ENCODE measurements at places on chromosomes 6 and 20.

GRCh38 chr20:61370841-61371303, 118.8 kb downstream of the CDH4 start:
- no peak for DNase-seq

DNA sequence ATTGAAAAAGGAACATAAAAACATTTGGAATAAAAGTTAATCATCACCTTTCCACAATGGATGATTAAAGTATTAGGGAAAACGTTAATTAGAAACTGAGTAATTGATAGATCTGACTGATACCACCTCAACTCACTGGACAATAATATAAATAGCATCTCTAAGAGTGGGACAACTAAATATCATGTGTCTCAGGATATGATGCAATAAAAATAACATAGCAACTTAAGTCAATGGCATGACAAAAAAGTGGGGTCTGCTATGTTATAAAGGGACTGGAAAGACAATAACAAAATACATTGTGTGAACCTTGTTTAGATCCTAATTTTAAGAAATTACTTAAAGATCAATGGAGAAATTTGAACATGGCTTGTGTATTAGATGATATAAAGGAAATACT, 10.3 kb downstream of the OR12D1 start:
- DNase-seq: no peak

- no peak for DNase-seq
Observed at GRCh38 chr6:36241728-36242127, 28.1 kb upstream of the PNPLA1 start.

DNA sequence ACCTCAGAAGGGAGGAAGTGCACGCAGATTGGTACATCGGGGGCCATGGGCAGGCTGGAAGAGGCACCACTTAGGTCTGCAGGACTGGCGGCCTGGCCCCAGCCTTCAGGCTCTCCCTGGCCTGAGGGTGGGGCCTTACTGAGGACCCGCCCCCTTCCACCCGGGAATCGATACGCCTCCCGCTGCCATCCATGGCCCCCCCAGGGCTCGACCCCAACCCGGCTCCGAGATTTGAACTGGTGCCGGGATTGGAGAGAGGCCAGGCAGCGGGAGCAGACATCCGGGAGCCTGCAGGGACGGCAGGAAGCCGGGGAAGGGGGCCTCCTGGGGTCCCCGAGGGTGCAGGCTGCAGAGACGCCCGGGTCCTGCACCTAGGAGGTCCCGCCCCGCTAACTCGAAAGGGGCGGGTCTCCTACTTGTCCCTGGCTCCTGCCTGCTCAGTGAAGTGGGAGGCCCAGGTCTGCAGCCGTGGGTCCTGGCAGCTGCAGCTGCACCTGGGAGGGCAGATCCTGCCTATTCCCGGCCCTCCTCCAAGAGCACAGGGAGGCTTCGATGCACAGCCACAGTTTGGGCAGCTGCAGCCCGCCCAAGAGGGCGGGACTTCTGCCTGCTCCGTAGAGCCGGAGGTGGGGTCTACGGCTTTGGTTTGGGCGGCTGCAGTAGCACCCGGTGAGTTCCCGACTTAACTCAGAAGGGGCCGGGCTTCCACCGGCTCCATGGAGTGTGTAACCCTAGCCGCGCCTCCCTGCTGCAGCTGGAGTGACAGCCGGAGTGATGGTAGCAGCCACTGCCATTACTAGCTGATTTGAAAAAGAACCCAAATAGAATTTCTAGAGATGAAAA, 35.2 kb upstream of the TBC1D22B start:
- DNase-seq: peak; percentile 47

GRCh38 chr6:15457121-15457650, 205.6 kb downstream of the DTNBP1 start:
- DNase-seq: no peak

DNA sequence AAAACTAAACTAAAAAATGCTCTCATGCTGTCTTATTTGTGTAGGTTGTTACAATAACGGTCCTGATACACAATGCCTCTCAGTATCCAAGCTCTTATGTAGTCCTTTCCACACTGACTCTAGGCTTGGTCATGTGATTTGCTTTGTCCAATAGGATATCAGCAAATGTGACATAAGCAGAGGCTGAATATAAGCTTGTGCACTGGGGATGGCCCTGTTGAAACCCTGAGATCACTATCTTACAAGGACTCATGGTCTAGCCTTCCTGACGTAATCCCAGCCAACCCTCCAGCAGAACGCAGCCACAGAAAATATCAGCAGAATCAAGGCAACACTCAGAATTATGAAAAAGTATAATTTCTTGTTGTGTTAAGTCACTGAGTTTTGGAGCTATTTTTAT, 145.1 kb upstream of the CCN2 start:
- DNase-seq: no peak

- no peak for DNase-seq
Observed at GRCh38 chr20:63536241-63536977, 767 bp downstream of the PTK6 start.

DNA sequence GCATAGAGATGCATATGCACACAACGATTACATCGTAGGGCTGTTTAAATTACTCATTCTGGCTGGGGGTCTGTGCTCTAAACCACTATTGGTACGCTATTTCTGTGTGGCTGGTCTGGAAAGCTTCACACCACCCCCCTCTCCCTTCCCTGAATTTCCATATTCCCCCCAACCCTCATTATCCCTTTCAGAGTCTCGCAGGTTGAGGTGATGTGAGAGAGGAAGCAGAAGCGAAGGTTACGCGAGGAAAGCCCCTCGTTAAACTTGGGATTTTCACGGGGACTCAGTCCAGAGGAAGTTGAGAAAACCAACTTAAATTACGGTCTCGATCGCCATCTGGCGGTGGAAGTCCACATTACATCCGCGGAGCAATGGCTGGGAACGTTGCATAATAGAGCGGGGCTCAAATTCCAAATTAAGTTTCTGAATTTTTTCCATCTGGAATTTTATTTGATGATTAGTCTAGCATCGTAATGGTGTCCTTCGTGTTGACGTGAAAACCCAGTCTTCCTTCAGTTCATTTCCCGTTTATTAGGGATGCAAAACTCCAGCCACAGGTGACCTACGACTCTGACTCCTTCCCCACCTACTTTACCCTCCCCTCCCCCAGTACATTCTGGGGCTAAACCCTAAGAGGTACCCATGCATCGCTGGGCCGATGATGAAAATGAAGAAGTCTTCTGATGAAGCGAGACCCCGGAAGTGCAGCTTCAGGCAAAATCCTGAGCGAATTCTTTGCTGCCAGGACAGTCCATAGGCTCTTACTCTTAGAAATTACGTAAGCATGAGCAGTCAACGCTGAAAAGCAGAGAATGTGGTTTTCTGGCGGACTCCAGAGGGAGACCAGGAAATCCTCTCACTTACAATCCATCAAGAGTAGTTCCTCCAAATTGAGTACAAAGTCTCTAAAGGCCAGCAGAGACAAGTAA, 19.7 kb downstream of the HLA-DOB start:
- DNase-seq: peak; percentile 70

DNA sequence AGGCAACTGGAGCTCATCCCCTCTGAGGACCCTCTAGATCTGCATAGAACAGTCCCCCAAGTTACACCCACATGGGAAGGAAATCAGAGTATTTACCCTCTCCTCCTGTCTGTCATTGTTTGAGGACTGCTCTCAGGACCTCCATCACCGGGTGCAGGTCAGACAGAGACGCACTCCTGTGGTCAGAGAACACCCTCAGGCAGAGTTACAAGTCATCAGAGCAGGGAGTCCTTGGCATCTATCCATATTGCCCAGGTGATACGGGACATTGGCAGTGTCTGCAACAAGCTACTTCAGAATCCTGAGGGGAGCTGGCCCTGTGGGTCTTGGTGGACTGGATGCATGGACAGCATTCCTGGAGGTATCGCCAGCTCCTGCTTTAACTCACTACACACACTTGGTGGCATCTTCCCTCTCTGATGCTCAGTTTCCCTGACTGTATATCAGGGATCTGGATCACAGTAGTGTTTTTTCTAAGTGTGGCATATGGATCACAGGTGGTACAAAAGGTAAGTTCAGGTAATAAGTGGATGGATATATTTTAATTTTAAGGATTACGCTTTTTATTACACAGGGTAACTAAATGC, 15.1 kb upstream of the ISM1 start:
- no peak for DNase-seq

GRCh38 chr6:25351485-25351884, 72.3 kb downstream of the CARMIL1 start:
- no peak for DNase-seq

DNA sequence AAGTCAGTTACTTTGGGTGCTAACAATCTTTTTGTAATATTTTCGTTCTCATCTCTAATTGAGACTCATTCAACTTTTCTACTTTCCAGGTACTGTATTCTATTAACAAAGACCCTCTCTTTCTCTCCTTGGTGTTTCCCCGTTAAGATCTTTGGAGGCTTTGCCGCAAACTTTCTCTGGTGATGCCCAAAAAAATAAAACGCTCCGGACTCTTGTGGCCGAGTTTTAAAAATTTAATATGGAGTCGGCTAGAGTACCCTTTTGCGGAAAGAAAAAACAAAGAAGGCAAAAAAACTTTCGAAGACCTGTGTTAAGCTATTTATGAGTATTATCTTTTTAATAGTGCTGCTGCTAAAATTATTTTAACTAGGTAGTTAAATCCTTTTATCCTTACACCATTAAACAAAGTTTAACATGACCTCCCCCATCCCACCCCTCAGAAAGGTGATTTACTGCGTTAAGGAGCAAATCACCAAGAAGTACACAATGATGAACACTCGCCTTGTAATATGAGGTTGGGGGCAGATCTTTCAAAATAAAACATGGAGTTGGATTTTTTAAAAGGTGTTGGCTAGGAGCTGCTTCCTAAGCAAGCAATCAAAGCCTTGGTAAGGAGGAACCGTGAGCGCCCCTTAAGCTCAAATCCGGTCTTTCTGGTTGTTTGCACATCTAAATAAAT, 10.0 kb downstream of the SIM1 start:
- DNase-seq: no peak

GRCh38 chr20:46021361-46022359, 7.4 kb upstream of the SLC12A5 start:
- DNase-seq: no peak

DNA sequence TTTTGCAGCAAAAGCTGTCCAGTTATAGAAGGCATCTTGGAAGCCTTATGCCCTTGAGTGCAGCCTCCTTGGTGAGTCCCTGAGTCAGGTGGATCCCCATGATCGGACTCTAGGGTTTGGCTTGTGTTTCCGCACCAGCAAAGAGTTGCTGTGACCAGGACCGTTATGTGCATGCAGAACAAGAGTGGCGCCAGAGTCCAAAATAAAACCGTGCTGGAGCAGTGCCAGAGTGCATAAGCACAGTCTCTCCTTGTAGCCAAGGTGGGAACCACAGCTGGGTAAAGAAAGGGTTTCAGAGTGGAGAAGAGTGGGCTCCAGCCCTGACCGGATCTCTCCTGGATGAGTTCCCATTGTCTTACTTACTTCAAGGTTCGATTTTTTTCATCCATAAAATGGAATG, 58.6 kb downstream of the FOXA2 start:
- no peak for DNase-seq

DNA sequence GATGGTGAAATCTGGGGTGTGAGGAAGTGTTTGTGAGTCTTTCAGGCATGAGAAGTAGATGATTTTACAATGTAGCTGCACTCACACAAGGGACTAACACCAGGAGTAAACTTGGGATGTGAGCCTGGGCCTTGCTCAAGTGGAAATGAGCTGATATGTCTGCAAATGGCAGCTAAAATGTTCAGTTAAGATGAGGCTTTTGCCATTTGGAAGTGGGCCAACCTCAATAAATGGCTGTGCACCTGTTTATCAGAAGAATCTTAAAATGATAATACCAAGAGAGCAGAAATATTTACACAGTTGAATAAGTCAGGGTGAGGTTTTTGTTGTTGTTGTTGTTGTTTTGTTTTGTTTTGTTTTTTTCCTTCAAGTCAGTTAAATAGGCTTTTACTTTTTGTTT, 25.7 kb upstream of the KLHL31 start:
- DNase-seq: no peak

DNA sequence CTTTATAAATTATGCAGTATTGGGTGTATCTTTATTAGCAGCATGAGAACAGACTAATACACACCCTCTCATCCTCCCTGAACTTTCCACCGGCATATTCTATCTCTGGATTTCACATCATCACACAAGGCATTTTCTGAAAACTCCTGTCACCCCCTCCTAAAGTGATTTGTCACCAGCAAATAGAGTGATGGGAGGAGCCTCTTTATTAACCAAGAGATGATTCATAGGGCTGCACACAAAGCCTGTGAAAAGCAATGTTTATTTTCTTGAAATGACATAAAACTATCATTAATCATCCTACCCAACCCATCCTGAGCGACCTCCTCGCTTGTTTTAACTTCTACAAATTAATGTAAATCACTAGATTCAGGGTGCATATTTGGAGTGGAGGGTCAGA, 394.7 kb upstream of the SULF2 start:
- no peak for DNase-seq

DNA sequence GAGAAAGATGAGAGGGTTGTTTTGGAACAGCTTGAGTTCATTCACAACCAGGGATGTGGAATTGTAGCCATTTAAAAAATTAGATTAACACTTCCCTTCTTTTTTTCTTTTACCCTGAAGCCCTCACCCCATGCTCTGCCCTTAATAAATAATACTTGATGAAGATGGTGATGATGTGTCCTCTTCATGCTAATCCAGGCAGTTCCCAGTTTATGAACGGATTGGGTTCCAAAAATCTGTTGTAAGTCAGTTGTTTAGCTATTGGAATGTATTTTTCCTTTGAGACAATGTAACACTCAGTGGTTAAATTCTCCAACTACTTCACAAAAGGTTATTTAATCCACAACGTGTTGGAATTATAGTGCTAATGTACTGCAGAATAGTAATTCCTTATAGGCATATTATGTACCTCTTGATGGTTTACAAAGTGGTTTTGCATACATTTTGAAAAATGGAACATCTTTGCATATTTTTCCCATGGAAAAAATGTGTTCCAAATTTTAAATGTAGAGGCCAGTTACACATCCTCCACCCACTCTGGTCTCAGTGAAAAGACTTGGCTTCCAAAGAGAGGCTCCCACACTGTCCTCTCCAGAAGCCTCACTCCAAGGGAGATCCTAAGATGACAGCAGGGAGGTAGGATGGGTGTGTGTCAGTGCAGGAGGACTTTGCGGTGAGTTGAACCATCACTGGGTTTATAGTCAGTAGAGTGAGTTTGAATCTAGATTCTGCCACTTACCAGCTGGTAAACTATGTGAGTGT, 45.8 kb upstream of the CEP162 start:
- DNase-seq: no peak

Measured in activated CD8-positive, alpha-beta memory T cell treated with anti-CD3 and anti-CD28 coated beads for 1 hour (primary cell).